PC-9 (cell line): ENCODE measurements at places on chromosomes 1 and 21.
A peak's percentile ranks its signal among the peaks of the same experiment; 100 is the strongest.

DNA sequence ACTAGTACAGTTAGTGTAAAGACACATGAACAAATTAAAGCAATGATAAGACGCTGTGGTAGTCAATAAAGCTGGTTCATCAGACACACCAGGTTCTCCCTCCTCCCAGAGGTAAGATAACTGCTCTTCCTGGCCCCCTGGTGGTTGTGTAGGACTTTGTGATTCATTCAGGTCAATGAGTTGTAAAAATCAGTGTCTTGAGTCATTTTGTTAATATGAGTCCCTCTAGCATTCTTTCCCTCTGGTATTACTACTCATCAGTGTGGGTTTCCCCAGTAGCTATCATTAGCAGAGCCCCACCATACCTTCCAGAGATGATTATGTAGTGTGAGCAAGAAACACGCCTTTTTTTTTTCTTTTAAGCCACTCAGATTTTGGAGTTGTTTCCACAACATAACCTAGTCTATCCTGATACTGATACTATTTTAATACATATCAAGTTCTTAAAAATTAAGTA lies 3.6 kb upstream of the SETDB1 start:
- peak; percentile 65 for DNase-seq

DNA sequence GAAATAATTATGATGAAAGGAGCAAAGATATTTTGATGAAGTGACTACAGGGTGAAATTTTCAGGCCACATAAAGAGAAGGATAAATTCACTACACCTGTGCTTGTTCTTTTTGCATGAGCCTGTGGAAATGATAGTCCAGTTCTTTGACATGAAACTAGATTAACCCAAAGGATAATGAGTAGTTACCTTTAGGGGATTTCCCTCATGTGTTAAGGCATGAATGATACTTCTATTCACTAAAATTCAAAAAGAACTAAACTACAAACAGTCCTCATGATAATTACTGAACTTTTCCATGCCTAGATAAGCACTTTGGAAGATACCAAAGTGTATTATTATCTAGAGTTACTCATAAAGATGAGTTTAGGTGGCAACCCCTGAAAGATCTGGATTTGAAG lies 244.3 kb downstream of the PTPRC start:
- DNase-seq: no peak

- DNase-seq: peak; percentile 93
Measured at GRCh38 chr1:233613252-233614172, at the start of gene KCNK1. TSS of gene KCNK1 (plus strand) at chr1:233614106. CDS start at chr1:233614172, 66 bp downstream.

DNA sequence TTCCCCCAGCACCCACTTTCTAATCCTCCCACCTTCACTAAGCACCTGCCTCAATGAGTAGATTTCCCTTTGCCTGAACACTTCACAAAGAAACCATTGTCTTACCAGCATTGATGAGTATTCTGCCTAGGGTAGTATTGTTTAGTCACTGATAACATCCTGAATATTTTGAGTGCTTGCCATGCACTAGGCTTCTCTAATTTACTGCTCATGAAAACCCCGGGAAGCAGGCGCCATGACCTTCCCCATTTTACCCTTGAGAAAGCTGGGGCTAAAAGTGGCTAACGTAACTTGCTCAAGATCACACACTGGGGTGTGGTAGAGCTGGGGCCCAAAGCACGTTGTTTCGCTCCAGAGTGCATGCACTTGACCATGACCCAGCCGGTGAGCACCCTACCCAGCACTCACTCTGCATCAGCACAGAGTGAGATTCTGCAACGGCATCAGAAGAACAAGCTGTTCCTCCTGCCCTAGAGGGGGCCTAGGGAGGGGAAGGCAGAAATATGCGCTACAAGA lies 10.6 kb upstream of the F3 start:
- no peak for DNase-seq

GRCh38 chr1:39387452-39387851 lies 104.0 kb upstream of the BMP8A start:
- peak; percentile 66 for DNase-seq

DNA sequence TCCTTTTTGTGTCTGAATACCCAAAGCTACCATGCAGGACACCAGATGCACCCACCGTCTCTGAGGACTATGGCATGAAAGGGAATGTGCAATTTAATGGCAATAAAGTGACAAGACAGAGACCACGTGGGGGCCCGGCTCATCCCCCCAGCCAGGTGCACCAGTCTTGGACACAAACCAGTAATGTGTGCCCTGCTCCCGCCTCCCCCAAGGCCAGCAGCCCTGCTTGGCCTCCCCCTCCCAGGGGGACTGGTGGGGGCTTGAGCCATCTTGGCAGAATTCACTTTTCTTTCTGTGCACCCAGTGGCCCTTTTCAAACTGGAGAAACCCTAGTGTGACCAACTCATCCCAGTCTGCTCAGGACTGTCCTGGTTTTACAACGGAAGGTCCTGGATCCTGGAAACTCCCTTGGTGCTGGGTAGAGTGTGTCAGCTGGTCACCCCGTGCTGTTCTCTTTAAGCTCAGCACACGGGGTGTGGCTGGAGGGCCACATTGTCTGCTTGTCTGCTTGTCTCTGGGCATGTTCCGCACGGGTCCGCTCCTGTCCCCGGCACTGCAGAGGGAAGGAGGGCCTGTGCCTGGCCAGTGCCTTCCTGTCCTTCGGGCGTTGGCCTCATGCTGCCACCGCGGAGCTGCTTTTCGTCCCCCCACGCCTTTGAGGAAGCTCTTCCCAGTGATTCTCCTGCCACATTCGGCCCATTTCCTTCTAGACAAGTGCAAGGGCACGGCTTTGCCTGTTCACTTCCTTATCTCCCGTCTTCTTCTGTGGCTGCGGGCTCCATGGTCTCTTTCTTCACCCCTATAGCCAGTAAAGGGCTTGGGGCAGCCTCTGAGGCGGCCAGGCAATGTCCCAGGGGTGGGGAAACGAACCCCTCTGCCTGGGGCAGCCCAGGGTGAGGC lies 45.8 kb upstream of the TTC34 start:
- DNase-seq: no peak

DNA sequence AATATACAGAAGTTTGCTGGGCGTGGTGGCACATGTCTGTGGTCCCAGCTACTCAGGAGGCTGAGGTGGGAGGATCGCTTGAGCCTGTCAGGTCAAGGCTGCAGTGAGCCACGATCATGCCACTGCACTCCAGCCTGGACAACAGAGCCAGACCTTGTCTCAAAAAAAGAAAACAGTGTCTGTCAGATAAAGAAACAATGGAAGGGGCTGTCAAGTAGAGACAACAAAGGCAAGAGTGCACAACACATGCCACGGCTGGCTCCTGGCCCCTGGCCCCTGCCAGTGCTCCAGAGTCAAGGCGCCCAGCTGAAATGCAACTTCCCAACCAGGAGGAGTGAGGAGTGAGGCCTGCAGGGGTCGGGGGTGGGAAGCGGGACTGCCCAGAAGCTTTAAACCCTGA lies 32.6 kb downstream of the PRDM15 start:
- DNase-seq: no peak

DNA sequence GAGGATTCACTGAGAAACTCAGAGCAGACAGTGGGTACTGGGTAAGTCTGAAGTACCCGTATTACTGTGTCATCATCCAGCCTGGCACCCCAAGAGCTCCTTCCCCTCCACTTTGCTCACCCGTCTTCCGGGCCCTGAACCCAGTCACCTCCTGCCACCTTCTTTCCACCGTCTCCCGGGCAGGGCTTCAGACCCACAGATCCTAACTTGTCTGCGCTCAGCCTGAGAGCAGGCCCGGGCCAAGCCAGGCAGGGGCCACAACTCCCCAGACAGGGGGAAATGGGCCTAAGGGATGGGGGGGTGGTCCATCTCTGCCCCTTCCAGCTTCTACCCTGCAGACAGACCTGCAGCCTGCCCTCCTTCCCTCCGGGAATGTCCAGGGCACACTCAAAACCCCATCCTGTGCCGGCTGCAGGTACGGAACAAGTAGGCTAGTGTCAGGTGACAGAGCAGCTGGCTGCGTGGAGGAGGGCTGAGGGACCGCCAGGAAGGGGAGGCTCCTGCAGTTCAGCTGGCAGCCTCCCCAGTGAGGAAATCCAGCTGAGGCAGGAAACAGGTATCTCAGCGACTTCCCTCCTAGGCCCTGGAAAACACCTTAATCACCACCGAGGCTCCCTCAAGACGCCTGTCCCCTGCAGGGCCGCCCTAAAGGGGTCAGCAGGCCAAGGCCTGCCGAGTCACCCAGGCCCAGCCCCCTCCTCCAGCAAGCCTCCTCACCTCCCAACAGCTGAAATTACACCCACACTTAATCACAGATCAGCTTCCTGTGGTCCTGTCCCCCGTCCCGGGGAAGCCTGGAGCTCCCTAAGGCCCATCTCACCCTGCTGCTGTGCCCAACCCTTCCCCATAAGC lies 3.5 kb downstream of the HSPG2 start:
- no peak for DNase-seq

DNA sequence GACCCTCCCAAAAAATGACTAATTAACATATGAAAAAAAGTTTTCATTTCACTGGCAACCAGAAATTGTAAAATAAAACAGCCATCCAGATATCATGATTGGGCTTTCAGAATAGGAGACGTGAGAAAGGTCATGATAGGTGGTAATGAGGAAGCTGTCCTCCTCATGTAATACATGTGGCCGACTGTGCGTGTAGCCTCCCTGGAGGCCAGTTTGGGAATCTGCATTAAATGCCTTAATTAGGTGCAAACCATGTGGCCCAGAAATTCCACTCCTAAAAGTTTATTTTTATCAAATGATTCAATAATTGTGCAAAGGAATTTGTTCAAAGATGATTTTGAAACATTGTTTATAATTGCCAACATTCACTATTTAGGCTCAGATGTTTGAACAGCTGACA lies 127.6 kb upstream of the C1orf105 start:
- DNase-seq: no peak

GRCh38 chr1:44423591-44424537 lies 18.8 kb downstream of the RNF220 start:
- peak; percentile 64 for DNase-seq

DNA sequence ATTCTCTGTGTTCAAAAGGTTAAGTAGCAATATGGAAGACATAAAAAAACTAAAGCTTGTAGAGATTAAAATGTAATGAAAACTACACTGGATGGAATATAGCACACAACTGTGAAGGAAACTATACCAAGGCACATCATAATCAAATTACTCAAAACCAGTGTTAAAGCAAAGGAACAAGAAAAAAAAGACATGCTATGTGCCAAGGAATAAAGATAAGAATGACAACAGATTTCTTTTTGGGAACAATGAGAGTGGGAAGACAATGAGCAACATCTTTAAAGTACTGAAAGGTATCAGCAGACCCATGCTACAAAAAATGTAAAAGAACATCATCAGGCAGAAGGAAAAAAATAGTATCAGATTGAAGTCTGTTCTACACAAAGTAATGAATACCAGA lies 157.8 kb downstream of the VPS13D start:
- DNase-seq: no peak

DNA sequence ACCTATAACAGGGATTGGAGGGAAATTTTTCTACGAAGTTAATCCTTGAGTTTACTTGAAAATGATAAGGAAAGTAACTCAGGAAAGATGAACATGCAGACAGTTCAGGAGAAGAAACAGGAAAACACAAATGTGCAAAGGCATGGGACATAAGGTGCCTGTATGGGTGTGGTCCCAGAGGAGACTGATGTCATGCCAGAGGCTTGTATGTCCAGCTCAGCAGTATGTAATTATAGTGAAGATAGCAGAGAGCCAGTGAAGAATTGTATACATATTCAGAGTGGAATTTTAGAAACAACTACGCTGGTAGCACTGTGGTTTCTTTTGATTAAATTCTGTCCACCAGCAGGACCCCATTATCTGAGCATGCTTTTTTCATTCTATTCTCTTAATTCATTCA lies 179.5 kb downstream of the LRRC7 start:
- DNase-seq: no peak

DNA sequence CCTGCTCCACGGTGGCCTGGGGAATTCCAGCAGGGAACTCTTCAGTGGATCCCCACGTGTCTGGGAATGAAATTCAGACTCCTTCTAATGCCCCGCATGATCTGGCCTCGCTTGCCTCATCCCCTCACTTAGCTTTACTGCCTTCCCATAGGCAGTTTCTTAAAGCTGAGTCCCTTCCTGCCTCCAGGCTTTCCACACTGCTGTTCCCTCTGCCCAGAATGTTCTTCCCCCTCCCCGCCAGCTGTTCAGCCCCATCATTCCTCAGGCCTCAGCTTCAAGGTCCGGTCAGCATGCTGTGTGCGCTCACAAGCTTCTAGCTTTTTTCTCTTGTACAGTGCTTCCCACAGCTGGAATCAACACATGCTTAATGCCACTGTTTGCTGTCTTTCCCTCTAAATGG lies 54.9 kb upstream of the WASF2 start:
- no peak for DNase-seq
